ENCODE measurements at places on chromosomes 7 and 10. TPM values are rescaled to one million over a fixed set of nuclear protein-coding genes. Genes with fewer than 3 reads are reported as not detected.

IFIT1B gene
- not detected for polyA plus RNA-seq

TWNK gene
- polyA plus RNA-seq, result 18.2 TPM

FKBP6 gene
- not detected for polyA plus RNA-seq

CALHM3 gene
- not detected for polyA plus RNA-seq

SUN3 gene
- polyA plus RNA-seq, result 1.0 TPM

ACBD7 gene
- polyA plus RNA-seq, result 0.19 TPM

CHAT gene
- not detected for polyA plus RNA-seq

GPER1 gene
- 0.11 TPM for polyA plus RNA-seq

GPR15LG gene
- polyA plus RNA-seq, result not detected

FLNC gene
- not detected for polyA plus RNA-seq

SPRN gene
- polyA plus RNA-seq, result 0.28 TPM

GBX1 gene
- not detected for polyA plus RNA-seq

WEE2 gene
- polyA plus RNA-seq, result not detected

SPDYE3 gene
- 4.8 TPM for polyA plus RNA-seq

GIMAP1 gene
- polyA plus RNA-seq, result 48.0 TPM

KIAA1549 gene
- polyA plus RNA-seq, result not detected

LRRTM3 gene
- polyA plus RNA-seq, result not detected

GIMAP6 gene
- polyA plus RNA-seq, result 115 TPM

LHFPL3 gene
- polyA plus RNA-seq, result not detected

SLC16A9 gene
- not detected for polyA plus RNA-seq

CRYGN gene
- 0.65 TPM for polyA plus RNA-seq
